ENCODE measurements at places on chromosomes 7 and 10.

- no peak for DNase-seq
Measured at GRCh38 chr10:59012839-59013238, 163.6 kb upstream of the PHYHIPL start.

- DNase-seq, result no peak
Measured at GRCh38 chr10:44995914-44996669, 4.6 kb upstream of the ZNF22 start.

- DNase-seq, result no peak
Measured at GRCh38 chr10:24958091-24958720, 5.8 kb upstream of the PRTFDC1 start.

GRCh38 chr7:119964788-119965542, 308.0 kb upstream of the KCND2 start:
- no peak for DNase-seq

DNA sequence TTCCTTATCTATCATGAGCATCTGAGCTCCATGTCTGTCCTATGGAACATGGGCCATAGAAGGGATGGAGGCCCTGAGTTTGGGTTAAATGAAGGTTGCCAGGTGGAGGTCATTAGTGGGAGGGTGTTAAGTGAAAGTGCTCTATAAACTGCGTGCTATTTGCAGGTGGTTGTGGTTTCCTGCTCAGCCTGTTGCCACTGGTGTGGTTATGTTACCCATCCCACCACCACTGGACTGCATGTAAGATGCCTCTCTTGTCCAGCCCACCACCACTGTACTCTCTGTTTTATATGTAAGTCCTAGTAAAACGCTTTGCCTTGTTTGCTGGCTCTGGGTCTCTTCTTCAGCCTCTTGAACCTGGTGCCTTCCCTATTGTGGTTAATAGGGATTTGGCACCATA, 711.2 kb downstream of the SORCS3 start:
- DNase-seq, result no peak

DNA sequence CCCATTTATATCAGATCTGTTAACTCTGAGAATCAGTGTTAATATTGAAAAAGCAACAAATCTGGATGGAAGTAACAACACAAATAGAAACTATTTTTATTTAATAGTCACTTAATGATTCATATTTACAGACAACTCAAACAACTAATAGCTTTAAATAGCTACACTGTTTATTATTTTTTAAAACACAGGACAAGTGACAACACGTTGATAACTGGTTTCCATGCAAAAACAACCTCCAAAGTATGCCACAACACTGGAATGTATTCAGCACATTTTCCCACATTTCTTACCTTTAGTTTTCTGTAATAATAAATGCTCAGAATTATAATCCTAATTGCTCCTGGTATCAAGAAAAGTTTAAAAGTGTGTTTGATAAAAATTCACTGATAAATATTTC, 4.0 kb downstream of the SNX13 start:
- DNase-seq, result no peak

DNA sequence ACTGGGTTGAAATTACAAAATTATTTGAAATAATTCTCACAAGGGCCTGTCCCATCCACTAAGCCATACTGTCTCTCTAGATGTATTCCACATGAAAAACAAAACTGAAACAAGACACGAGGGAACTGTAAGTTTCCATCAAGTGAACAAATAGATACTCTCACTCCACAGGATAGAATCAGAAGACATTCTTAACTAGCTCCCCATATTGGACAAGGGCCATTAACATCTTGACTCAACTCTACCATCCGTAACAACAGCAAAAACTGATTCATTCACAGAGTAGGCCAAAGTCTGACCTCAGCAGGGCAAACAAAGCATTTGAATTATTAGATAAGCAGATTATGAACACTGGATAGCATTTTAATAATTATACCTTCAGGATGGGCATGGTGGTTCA, 29.1 kb downstream of the UBE2H start:
- DNase-seq, result no peak

DNA sequence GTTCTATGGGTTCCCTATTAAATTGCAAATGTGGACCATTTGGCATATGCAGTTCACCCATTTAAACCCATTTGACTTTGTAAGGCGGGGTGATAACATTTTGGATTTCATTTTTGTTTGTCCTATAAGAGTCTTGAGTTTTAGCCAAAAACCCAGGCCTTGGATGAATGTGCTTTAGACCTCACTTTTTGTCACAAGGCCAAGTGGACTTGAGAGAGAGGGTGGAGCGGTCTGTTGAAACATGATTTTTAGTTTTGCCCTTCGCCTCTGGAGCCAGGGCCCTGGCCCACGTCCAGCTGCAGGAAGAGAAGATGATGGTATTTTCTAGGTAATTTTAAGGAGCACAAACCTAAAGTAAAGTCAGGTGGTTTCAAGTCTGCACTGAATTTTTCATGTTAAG, 260.1 kb downstream of the SLC25A13 start:
- DNase-seq, result no peak

GRCh38 chr7:16071246-16071857, 350.0 kb downstream of the CRPPA start:
- DNase-seq, result no peak

All from stimulated activated naive CD4-positive, alpha-beta T cell treated with Interleukin-2 at 50 U/mL for 16 hours (primary cell).